ENCODE measurements at places on chromosomes 11 and 22.

DNA sequence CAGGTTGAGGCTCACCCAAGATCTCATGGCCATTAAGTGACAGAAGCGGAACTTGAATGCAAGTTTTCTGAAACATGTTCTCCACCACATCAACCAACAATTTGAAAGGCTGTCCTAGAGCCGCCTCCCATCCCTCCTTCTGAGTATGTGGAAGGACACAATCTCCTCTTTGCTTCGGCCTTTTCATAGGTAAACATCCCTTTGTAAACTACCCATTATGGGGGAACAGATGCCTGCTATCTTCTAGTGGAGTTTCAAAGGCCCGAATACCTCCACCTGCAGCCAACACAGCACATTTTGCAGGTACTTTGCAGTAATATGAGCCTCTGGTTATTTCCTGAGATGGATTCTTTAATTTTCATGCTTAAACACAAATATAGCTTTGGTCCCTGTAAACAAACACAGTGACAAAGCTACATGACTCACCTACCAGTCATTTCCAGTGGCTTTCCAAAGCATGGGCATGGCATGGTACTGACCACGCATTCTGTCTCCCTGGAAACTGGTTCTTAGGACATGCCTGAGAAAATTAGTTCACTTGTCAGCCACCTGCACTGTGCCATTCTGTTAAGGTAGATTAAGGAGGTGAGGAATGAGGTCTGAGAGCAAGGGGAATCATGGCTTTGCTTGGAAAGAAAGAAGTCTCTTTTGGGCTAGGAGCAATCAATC lies 60.2 kb downstream of the EHF start:
- DNase-seq, result no peak

- DNase-seq, result no peak
These were observed 29.0 kb upstream of the ALX4 start for GRCh38 chr11:44338698-44339529.

DNA sequence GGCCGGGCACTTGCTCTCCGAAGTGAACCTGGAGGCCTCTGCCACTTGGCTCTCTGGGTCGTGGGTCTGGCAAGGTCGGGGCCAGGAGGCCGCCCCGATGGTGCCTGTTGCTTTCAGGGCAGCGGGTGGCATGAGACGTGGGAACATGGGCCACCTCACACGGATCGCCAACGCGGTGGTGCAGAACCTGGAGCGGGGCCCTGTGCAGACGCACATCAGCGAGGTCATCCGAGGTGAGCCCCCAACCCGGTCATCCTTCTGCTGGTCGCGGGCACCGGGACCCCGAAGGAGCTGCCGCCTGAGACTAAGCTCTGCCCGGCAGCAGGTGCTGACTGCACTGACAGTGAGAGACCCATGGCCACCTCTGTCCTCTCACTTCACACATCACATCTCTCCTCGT lies 40.0 kb downstream of the SBF1 start:
- no peak for DNase-seq

- DNase-seq, result no peak
These were observed 25.7 kb downstream of the AMOTL1 start for GRCh38 chr11:94793822-94794221.

- DNase-seq, result no peak
These were observed 21.8 kb downstream of the MS4A4E start for GRCh38 chr11:60221181-60221580.

- no peak for DNase-seq
These were observed 16.8 kb downstream of the SLC22A25 start for GRCh38 chr11:63226488-63227114.

DNA sequence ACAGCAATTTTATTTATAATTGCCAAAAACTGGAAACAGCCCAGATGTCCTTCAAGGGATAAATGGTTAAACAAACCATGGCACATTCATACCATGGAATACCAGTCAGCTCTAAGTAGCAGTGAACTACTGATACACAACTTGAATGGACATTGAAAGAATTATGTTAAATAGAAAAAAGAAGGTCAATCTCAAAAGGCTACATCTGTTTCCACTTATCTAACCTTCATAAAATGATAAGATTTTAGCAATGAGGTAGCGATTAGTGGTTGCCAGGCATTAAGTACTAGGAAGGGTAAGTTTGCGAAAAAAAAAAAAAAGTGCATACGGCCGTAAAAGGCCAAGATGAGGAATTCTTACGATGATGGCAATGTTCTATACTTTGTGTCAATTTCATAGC lies 738.7 kb upstream of the ANO3 start:
- DNase-seq, result no peak

- no peak for DNase-seq
These were observed 9.0 kb upstream of the HIKESHI start for GRCh38 chr11:86292912-86293616.

GRCh38 chr11:133563505-133564025 lies 31.3 kb upstream of the OPCML start:
- no peak for DNase-seq

DNA sequence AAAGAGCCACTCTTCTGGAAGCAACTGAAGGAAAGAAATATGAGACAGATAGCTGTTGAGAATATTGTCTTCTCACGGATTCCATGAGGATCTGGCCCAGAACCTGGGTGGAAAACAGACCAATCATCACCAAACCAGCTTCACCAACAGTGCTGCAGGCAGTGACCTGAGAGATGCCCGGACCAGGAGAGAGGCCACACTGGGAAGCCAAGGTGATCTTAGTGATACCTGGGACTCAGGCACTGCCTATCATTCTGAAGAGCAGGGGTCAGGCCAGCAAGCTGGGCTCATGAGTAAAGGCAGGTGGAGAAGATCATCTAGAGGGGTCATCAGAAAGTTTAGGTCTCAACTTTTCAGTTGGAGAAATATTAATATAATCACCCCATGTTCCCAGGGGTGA lies 595.8 kb upstream of the CADM1 start:
- no peak for DNase-seq

GRCh38 chr11:19832086-19832750 lies 119.6 kb downstream of the NAV2 start:
- no peak for DNase-seq

GRCh38 chr11:126210871-126211235 lies 597 bp downstream of the RPUSD4 start:
- no peak for DNase-seq

- no peak for DNase-seq
These were observed 5.5 kb upstream of the SELENOH start for GRCh38 chr11:57735619-57736298.

GRCh38 chr22:20786536-20786979 lies 12.6 kb downstream of the SERPIND1 start:
- no peak for DNase-seq

All from activated T-cell treated with anti-CD3 and anti-CD28 coated beads for 1 hour (primary cell).